Fibroblast of skin of right biceps (primary cell): ENCODE measurements at places on chromosomes 7 and 10.
A peak's percentile ranks its signal among the peaks of the same experiment; 100 is the strongest.

- no peak for DNase-seq
Measured at GRCh38 chr10:124681626-124682552, 62.3 kb downstream of the FAM53B start.

- DNase-seq, result peak; percentile 96
Measured at GRCh38 chr10:25174461-25175230, at the start of gene GPR158. TSS of gene GPR158 (plus strand) at chr10:25175001. CDS start at chr10:25175421, 420 bp downstream.

DNA sequence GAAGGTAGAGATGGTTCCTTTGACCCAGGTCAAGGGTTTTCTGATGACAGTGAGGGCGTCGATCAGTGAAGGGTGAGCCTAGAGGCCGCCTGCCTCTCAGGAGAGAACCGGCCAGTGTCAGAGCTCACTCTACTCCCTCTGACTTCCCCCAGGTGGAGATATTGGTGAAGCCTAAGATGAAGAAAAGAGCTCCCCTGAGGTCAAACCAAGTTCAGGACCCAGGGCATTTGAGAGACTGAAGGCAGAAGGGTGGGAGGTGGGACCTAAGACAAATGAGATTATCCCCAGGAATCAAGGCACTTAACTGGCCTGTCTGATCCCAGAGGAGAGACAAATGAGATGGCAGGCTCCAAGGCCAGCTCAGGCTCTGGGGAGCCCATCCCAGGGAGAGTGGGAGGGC, 104.7 kb downstream of the CDH23 start:
- DNase-seq, result no peak

DNA sequence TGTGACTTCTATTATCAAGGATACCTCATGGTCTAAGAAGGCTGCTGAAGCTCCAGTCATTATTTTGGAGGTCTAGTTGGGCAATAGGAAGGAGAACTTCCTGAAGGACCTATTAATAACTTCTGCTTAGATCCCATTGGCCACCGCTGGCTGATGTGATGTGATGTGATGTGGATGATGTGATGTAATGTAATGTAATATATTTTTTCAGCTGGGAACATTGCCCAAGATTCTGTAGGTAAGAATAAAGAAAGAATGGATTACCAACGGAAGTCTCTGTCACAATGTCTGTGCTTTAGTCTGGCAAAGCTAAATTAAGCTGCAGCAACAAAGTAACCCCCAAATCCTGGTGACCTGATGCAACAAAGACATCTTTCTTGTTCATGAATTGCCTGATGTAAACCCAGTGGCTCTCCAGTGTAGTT, 233.7 kb downstream of the PTEN start:
- no peak for DNase-seq

DNA sequence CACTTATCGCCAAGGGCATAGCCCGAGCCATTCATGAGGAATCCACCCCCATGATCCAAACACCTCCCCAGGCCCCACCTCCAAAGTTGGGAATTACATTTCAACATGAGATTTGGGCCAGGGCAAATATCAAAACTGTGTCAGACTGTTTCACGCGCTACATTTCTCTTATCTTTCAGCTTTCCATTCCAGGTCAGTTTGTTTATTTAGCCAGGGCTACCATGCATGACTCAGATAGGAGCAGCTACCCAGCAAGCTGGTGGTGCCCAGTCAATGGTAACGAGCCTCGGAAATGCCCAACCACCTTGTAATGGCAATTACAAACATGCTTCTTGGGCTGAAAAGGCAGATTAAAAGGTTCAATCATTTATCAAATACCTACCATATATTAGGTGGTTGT, 43.6 kb upstream of the BAMBI start:
- DNase-seq, result no peak

- no peak for DNase-seq
Measured at GRCh38 chr10:14648946-14649345, 125.8 kb downstream of the FAM107B start.

- DNase-seq, result no peak
Measured at GRCh38 chr7:92655346-92655884, 65.2 kb upstream of the FAM133B start.

DNA sequence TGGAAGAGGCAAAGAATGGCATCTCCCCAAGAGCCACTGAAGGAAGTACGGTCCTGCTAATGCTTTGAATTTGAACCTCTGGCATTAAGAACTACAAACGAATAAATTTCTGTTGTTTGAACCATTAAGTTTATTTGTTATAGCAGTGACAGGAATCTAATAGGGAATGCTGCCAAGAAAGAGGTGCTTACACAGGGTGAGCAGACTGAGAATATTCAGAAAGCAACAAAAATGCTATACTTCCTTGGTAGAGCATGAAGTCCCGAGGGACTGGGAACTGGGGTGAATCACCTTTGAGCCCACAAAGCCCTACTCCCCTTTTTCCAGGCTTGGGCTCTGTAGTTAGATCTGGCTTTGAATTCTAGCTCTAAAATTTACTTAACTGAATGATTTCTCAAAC, 45.0 kb downstream of the PANK1 start:
- peak; percentile 16 for DNase-seq

DNA sequence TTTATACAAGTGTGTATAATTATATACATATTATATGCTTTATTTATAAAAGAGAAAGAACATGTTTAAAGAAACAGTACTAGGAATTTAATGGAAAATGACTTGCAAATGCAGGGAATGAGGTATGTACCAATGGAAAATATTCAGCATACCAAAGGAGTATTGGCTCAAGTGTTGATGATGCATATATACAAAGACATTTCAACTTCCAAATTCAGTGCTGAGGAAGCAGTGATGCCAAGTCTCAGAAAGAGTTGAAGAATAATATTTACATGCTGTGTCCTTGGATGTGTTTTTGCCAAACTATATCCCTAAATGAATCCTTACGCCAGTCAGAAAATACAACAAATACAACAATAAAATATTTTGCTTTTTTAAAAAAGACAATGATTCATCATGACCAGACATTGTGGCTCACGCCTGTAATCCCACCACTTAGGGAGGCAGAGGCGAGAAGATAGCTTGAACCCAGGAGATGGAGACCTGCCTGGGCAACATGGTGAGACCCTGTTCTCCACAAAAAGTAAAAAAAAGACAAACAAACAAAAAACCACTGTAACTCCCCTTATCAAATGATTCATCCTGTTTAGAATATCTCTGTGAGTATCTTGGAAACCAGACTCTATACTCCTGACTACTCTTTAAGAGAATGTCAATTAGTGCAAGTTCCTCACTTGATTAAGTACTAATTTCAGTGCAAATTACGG, 157.2 kb downstream of the CHRM2 start:
- peak; percentile 43 for DNase-seq

GRCh38 chr7:77427996-77428603, 12.0 kb upstream of the GSAP start:
- DNase-seq, result peak; percentile 80

- no peak for DNase-seq
Measured at GRCh38 chr10:31586723-31587638, 268.0 kb downstream of the ZEB1 start.

GRCh38 chr10:24722131-24722675, 1.5 kb downstream of the ARHGAP21 start:
- no peak for DNase-seq

DNA sequence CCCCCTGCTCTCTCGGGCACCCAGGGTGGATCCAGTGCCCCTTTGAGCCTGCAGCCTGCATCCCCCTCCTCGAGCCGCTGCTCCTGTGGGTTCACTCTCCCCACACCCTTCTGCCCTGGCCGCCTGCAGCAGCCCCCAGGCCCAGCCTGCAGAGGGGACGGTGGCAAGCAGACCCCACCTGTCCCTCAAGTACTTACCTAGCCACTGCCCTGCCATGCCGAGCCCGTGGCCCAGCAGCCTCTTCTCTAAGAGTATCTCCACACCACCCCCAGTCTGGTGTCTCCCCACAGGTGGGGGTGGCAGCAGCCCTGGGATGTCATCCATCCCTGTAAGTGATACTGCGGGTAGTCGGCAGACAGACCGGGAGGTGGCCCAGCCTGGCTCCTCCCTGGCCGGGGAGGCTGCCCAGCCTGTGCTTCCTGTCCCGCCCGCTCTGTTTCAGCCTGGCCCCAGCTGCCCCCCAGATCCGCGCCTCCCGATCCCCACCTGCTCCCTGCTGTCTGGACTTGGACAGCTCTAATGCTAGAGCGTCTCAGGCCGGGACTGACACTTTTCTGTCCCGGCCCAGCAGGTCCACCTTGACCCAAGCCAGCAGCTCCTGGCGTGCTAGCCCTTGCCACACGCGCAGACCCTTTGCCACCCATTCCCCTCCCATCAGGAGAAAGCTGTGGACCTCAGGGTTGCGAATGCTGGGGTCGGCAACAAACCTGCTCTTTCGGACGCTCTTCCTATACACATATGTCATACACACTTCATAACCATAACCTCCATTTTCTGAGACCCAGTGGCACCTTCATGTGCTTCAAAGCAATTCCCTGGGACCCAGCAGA, 25.0 kb downstream of the YKT6 start:
- no peak for DNase-seq

GRCh38 chr10:116888380-116889055, 39.2 kb downstream of the ENO4 start:
- peak; percentile 80 for DNase-seq

- DNase-seq, result no peak
Measured at GRCh38 chr10:123009105-123009820, 457 bp downstream of the ACADSB start.

- DNase-seq, result no peak
Measured at GRCh38 chr10:131731780-131732630, 168.8 kb upstream of the PPP2R2D start.

DNA sequence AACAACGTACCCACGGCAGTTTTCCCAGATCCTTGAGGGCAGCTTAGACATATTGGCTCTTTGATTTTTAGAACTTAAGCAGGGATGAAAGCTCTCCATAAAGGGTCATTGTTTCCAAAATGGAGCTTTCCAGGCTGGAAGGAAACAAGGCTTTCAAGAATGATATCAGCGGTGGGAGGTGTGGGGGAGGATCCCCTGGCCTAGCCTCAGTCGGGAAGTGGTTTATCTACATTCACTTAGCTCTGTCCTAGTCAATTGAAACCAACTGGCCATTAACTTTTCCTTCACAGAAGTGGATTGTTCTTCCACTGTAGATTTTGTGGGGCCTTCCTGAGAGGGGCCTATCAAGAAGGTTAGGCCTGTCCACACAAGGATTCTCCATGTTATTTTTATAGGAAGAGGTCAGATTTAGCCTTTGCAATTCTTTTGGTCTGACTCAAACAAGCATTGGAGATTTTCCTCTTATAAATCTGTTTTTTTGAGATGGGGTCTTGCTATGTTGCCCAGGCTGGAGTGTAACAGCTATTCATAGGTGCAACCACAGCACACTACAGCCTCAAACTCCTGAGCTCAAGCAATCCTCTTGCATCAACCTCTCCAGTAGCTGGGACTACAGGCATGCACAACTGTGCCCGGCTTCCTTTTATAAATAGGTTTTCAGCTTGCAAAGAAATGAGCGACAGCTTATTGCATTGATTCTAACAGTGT, 343.5 kb downstream of the LRMDA start:
- no peak for DNase-seq

GRCh38 chr7:27099453-27100370, 2.8 kb downstream of the HOXA2 start:
- DNase-seq, result no peak

DNA sequence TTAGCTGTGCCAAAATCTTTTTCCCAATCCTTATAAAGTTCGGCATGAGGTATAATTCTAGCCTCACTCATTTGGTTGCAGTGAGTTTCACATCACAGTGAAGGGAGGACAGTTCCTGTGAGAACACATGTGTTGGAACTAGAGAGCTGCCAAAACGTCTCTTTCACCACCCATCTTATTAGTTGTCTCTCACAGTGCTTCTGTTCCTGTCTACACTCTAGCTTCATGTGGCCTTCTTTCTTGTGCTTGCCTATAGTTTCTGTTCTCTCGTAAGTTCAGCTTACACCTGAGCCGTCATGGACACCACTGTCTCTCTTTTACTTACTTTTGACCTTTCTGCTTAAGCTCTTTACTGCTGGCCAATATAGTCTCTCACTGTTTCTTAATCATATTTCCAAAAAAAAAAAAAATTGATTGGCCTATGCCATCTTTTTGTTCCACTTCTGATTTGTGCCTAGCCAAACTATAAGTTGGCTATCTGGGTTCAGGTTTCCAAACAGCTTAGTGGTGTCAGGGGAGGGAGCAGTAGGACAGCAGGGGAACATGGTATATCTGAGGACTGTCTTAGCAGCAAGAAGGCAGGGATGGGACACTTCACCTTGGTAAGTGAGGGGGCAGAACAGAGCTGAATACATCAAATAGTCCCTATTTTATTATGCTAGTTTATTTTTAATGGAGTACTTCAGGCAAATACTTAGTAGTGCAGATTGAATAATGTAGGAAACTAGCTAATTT, 38.0 kb downstream of the ZNRF2 start:
- DNase-seq, result peak; percentile 21

DNA sequence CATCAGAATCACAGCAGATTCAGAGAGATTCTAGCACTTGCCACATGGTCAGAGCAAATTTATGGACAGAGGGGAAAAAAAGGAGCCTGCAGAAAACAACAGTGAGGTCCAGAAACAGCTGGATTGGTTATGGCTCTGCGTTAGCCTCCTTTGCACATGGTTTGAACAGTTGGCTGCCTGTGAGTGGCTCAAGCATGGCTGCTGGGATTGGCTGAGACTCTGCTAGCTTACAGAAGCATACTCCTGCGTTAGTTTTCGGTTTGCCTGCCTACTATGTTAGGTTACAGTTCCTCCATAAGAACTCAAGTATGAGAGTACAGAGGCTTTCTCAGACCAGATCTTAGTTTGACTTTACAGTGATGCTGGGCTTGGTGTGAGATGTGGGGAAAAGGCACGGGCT, 80.7 kb upstream of the WDR11 start:
- no peak for DNase-seq

GRCh38 chr10:11795101-11795920, 27.8 kb upstream of the PROSER2 start:
- no peak for DNase-seq

GRCh38 chr10:113620936-113621335, 42.9 kb downstream of the NRAP start:
- DNase-seq, result no peak

DNA sequence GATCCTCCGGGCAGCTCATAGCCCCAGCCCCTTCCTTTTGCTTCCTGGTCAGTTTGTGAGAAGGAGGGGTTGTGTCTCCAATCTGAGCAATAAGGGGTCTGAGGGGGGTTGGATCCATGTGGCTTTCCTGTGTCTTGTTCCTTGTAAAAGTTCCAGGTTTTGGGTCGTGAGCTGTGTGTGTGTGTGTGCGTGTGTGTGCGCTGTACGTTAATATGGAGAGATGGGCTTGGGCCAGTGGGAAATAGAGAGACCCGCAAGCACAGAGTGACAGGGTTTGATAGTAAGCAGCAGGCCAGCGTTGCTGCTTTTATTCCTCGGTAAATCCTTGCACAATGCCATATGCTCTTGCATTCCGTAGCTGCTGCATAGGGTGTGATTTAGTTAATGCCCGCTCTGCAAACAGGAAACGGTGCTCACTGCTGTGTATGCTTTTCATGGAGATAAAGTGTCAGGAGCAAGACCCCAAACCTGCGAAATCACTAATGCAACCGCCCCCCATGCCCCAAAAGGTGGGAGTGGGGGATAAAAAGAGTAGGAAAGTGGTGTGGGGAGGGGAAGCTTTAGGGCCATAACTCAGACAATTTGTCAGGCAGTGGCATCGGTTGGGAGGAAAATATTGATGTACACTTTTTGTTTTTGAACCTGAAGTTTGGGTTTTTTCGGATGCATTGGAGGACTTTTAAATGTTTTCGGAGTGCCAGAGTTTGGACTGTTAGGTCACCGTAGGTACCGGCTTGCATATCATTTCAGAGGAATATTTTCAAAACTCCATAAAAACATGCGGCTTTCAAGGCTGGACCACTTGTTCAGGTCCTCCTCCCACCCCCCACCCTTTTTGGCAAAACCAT, 108.7 kb downstream of the TCF7L2 start:
- peak; percentile 81 for DNase-seq
